ENCODE measurements at places on chromosomes 3 and 15.

GRCh38 chr3:23170291-23170690, 32.8 kb upstream of the UBE2E2 start:
- no peak for DNase-seq

- DNase-seq, result no peak
These were observed 284.9 kb downstream of the TLE3 start for GRCh38 chr15:69812861-69813261.

GRCh38 chr15:77032052-77032646, 37.2 kb downstream of the PSTPIP1 start:
- no peak for DNase-seq

DNA sequence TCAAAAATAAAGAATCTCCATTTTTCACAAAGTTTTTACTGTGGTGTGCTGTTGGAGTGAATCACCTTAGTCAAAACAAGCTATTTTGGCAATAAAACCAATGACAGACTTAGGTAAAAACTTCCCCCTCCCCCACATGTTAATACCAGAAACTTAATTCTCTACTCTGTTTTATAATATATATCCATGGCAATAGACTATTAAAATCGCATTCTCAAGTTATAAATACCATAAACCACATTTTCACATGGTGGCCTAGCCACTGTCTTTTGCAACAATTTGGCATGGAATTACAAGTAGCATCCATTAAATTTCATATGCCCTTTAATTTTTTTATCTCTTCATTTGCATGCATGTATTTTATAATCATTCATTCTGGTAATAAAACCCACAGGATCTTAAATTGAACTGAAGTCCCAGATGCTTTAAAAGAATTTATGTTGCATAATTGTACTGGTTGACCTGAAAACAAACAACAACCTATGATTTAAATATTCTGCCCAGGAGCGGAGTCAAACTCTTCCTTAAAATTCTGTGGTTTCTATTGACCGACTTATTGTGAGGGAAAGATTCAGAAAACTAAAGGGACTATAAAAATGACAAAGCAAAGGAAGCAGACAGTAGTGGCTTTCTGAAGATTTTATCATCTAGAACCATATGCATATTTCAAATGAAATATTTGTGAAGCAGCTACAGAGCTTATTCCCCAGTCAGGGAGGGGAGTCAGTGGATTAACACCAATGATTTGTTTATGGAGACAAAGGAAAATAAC, 229.0 kb upstream of the TBL1XR1 start:
- no peak for DNase-seq

GRCh38 chr15:31478702-31479221, 152.1 kb downstream of the KLF13 start:
- DNase-seq, result no peak

- peak; percentile 18 for DNase-seq
These were observed 70.7 kb downstream of the TOP2B start for GRCh38 chr3:25594007-25594502.

- no peak for DNase-seq
These were observed 587.8 kb upstream of the BCHE start for GRCh38 chr3:166425021-166425420.

GRCh38 chr3:122081543-122082247, 26.5 kb downstream of the CD86 start:
- no peak for DNase-seq

GRCh38 chr3:193087336-193087735, 153.7 kb upstream of the PLAAT1 start:
- no peak for DNase-seq

- no peak for DNase-seq
These were observed 6.8 kb downstream of the ARL6IP5 start for GRCh38 chr3:69091389-69092029.

DNA sequence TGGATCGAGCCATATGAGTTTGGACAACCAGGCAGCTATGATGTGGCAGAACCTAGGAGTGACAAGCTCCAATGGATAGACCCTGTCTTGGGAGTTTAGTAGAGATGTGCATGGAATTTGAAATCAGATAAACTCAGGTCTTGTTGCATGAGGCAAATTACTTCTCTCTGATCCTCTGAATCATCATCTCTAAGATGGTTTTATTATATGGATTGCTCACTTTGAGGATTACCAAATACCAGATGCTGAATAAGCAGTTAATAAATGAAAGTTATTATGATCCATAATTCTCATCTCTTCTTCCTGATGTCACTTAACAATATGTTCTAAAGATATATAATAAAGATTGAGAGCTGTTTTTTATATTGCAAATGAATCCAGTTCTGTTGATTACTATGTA, 622.2 kb downstream of the NTRK3 start:
- no peak for DNase-seq

- no peak for DNase-seq
These were observed 374.3 kb downstream of the RBMS3 start for GRCh38 chr3:29655015-29655747.

Data from NCI-H2227 treated with DMSO at 0.1 percent for 48 hours (cell line).